Stimulated activated CD8-positive, alpha-beta memory T cell treated with anti-CD3 and anti-CD28 coated beads, Interleukin-7, amount 100 ng/mL, for 48 hours (primary cell): ENCODE measurements at places on chromosomes 5 and 9.

GRCh38 chr5:31962871-31963307, 211.2 kb downstream of the GOLPH3 start:
- no peak for DNase-seq

GRCh38 chr5:68200288-68200687, 15.3 kb upstream of the PIK3R1 start:
- no peak for DNase-seq

GRCh38 chr9:126857261-126857960, 3.0 kb upstream of the ZBTB34 start:
- no peak for DNase-seq

- DNase-seq = peak; percentile 9
Measured at GRCh38 chr9:13942695-13943094, 371.2 kb downstream of the NFIB start.

- DNase-seq = no peak
Measured at GRCh38 chr5:138360941-138361452, 8.5 kb downstream of the KDM3B start.

- no peak for DNase-seq
Measured at GRCh38 chr9:112747094-112747493, 3.5 kb upstream of the SNX30 start.
